Tongue (tissue), 3 donors: ENCODE measurements at places on chromosomes 11 and 22. TPM values are rescaled to one million over a fixed set of nuclear protein-coding genes. Genes with fewer than 3 reads are reported as not detected.

The OR51G2 gene
- total RNA-seq, result not detected

DNA sequence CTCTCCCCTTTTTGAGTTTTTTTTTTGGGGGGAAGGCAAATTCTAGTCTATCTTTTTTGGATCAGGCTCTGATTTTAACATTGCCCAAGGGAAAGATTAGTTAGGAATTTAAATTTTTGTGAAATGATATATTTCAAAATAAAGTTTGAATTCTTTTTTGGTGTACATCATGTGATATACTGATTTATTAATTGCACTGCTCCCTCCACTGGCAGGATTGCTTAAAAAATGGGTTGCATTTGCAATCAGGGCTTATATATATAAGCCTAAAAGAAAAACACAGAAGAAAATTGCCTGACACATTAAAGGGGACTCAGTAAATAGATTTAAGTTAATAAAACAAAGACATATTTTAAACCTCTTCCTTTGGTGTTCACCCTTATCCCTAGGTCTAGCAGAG lies 1.2 kb downstream of the DYNC2H1 start:
- peak; percentile 41 for DNase-seq

GRCh38 chr11:65215441-65216076 lies 33.8 kb downstream of the CAPN1 start:
- DNase-seq, result no peak

DNA sequence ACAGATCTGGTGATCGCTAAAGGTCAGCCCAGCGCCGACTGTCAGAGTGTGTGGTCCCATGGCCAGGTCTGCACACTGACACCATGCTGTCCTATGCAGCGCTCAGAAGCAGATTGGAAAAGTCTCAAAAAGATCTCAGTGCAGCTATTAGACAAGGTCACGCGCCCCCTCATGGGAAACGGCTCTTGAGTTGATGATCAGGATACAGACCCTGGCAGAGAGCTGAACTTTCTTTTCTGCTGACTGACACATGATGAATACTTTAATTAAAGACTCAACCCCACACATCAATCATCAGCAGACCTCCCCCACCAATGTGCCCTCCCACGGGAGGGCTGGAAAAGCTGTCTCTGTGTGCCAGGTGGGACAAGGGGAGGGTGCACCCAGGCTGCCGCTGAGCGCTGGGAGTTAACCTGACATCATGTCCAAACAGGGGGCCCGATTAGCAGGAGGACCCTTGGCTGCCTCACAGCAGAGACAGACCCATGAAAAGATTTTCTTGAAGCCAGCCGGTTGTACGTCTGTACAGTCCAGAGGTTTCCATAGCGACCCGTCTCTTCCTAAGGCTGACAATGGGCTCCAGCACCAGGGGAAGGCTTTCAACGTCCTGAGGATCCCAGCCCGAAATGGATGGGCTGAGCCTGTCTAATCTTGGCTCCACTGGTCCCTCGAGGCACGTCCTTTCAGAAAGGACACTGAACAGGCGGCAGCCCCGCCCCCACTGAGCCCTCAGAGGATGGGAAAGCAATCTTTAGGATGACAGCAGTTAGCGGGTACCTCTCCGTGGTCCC lies 26.9 kb downstream of the RASD2 start:
- no peak for DNase-seq

DNA sequence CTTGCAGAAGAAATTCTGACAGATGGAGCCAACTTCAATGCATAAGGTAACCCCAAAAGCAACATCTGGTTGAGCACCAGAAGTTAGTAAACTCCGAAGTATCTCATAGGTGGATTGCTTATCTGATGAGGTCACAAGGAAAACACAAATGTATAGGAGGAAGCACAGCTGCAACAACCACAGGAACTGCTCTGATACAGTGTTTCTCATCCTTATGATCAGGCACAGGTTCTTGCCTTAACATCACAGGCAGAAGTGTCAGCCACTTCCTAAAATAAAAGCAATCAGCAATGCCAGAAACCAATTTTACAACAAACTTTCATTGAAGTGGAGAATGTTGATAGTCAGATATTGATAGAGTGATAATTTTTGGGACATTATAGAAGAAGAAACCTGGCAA lies 530.3 kb upstream of the FAT3 start:
- no peak for DNase-seq

The GAB4 gene
- not detected for total RNA-seq

The ZNF70 gene
- 4.6 TPM for total RNA-seq

DNA sequence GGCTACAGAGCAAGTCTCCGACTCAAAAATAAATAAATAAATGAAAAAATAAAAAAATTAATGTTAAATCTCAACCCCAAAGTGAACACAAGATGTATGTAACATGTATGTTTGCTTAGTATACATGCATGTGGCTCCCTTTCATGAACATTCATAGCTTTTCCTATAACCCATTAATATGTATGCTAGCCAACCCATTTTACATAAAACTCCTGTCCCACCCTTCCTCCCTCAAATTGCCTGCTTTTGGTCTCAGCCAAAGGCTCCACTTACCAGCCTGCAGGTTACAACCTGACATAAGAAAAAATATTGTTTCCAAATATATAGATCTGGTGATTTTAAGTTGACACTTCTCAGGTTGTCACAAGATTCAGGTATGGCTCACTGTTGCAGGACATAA lies 3.7 kb upstream of the FOLR1 start:
- no peak for DNase-seq

The SMC1B gene
- total RNA-seq, result 0.10 TPM

DNA sequence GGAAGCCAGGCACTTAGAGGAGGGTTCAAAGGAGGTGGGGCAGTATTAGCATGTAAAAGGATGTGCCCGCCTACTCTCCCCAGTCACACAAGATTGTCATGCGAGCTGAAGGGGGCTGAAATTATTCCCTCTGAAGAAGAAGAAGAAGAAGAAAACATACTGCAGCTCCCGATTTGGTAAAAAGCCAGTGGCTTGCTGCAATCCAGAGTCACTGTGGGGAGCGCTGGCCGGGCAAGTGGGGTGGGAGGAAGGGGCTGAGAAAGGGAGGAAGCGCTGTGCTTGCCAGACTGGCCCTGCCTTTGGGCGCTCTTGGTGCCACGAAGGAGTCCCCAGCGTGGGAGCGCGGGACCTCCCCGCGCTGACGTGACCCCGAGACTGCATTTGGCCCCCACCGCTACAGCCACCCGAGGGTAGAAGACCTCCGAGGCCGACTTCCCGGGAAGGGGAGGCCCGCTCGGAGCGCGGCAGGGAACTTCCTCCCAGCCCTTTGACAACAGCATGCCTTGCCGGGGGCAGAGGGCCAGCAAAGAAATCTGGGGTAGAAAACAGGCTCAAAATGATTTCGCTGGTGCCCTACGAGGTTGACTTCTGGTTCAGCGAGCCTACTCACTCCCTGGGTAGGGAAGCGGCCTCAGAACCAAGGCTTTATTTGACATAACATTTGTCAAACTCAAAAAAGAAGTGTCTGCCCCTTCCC lies 906.3 kb downstream of the DLG2 start:
- DNase-seq, result peak; percentile 35
